ENCODE measurements at places on chromosomes 5 and 9. TPM values are rescaled to one million over a fixed set of nuclear protein-coding genes. Genes with fewer than 3 reads are reported as not detected.

Gene KIF4B
- total RNA-seq = not detected

Gene DND1
- total RNA-seq = 0.44 TPM

Gene F2R
- 2.3 TPM for total RNA-seq

Gene TRPM6
- total RNA-seq = 1.2 TPM

Gene WDR31
- 3.7 TPM for total RNA-seq

Gene EIF4EBP3
- 20.7 TPM for total RNA-seq

Gene RLN1
- not detected for total RNA-seq

DNA sequence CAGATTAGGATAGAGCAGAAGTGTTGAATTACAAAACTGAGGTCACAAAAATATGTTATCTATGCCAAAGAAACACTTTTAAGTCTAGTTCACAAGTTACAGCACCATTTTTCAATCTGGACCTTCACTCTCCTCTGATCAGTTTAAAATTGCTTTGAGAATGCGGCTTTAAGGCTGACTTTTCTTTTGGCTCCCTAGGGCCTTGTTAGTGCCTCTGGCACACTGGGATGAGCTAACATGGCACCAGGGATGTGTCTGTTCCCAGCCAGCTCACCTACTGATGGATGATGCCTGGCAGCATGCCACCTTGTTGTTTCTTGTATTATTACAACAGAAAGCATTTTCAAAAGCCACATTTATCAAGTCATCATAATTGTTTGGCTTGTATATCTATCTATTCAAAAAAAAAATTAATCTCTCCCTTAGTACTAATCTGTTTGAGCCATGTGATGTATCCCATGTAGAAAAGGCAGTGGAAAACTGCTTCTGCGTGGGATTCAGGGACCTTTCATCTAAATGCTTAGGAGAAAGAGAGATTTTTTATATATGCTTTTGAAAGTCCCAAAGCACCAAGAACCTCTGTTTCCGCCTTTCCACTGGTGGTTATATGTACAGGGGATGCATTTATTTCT lies 46.6 kb downstream of the ADAMTSL1 start:
- no peak for ATAC-seq

DNA sequence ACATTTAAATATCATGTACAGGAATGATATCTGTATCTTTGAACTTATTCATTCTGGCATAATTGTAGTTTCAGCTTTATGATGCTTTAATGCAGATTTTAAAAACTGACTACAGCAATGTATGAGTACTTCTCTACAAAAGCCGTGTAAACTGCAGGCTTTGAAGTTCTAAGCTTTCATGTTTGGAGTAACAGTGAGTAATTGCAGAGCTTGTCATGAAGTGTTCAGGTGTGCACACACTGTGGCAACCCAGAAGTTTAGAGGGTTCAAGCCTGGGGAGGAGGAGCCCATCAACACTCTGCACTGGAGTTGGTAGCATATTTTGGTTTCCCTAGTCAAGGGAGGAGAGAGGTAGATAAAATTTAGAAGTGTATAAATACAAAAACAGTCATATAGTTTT lies 130.9 kb downstream of the CD180 start:
- ATAC-seq = peak; percentile 15

GRCh38 chr9:115847216-115847615 lies 306.4 kb upstream of the PAPPA start:
- no peak for ATAC-seq

GRCh38 chr5:113205323-113205722 lies 228.7 kb downstream of the DCP2 start:
- no peak for ATAC-seq

DNA sequence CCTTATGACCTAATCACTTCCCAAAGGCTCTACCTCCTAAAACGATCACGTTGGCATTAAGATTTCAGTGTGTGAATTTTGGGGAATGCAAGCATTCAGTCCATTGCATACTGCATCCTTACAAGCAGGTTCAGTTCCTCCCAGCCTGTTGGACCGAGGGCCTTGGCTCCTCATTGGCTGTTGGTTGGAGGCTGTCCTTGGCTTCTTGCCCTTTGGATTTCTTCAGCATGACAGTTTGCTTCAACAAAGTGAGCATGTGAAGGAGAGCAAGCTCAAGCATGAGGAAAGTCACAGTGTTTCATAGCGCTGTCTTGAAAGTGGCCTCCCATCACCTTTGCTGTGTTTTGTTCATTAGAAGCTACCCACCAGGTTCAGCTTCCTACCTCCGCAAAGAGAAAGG lies 109.5 kb downstream of the GADD45G start:
- peak; percentile 58 for ATAC-seq

- ATAC-seq = peak; percentile 71
These were observed 47.5 kb downstream of the NEURL1B start for GRCh38 chr5:172688349-172689217.

DNA sequence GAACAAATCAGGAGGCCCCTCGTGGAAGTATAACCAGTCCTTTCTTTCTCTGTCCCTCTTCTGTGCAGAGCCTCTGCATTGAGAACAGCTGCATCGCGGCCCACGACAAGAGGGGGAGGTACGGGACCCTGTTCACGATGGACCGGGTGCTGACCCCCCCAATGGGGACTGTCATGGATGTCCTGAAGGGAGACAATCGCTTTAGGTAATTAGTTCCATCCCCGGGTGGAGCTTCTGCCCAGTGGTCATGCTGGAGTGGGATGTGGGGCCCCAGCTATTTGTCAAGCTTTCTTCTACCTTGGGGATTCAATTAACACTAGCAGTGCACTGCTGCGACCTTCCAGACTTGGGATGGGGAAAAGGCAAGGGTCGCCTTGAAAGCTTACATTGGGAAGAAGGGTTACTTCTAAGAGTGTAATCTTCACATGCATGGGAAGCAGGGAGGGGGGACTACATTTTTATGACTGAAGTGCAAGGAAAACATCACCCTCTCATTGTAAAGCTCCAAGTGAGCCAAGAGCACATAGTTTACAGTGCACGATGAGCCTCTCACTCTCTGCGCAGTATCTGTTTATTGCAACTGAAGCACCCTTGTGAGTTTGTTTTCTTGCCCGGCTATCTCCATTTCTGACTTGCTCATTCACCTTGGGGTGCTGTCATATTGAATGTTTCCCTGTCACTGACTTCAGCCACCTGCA lies 27.0 kb downstream of the TGFBI start:
- no peak for ATAC-seq

DNA sequence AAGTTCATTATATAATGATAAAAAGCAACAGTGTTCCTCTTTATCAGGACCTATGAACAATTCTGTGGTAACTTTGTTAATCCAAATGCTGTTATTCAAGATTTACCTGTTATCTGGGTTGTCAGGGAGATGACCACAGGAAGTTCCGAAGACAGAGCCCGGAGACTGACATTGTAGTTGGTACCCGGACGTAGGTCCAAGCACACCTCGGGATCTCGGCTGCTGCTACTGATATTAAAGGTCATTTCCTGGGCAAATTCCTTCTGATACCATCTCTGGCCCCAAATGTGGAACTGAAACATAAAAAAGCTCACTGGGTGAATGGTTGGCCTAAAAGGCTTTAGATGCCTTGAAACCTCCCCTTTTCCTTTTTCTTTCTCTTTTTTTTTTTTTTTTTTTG lies 96.7 kb downstream of the SUSD1 start:
- no peak for ATAC-seq
